ENCODE measurements at places on chromosomes 7 and 10.

- no peak for DNase-seq
Measured at GRCh38 chr10:60043561-60044241, 137.3 kb upstream of the CCDC6 start.

- DNase-seq: no peak
Measured at GRCh38 chr10:95988702-95989101, 54.7 kb upstream of the CCNJ start.

- no peak for DNase-seq
Measured at GRCh38 chr10:48557511-48558123, 47.3 kb downstream of the ARHGAP22 start.

GRCh38 chr7:85095366-85095765 is 91.5 kb downstream of the SEMA3D start:
- no peak for DNase-seq

DNA sequence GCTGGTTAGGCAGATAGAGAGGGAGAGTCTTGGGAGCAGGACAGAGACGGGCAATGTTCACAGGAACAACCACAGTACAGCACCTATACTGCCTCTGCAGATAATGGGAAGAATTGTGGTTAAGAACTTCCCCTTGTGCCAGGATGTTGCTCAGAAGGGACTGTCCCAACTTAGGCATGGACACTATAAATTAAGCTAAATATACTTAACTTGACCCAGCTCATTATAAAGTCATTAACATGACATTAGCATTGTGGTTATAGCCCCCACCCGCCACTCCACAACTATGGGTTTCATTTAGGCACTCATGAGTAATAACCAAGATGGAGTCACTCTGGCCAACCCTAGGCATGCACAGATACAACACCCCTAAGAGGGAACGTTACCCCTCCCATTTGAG is 310.9 kb upstream of the NRG3 start:
- DNase-seq: no peak

- no peak for DNase-seq
Measured at GRCh38 chr10:123972481-123973401, 81.1 kb upstream of the CPXM2 start.

DNA sequence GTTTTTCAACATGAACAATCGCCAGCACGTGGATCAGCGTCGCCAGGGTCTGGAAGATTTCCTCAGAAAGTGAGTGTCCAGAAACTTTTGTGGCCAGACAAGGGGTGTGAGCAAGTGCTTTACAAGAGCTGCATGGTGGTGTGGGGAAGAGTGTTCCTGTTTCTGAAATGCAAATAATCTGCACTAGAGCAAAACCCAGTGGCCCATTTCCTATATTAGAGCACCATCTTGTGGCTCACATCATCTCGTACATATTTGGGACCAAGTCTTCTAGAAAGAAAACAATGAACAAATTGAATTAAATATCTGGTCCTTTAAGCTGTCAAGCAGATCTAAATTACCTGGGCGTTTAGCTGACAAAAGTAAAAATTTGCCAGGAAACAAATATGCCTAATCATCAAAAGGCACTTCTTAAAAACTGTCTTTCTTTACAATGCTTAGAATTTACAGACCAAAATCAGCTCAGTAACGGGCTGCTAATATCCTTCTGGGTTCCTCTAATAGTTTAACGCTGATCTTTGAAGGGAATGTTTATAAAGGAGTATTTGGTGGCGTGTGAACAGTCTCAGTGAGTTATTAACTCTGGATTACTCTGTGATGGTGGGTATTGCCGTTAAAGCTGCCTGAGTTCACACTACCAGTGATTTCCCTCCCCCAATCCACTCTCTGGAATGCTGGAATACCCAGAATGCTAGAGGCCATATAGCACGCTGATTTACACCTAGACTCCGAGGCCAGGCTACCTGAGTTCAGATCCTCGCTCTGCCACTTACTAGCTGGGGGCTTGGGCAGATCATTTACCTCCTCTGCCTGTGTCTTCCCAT is 73.6 kb downstream of the SNX10 start:
- peak; percentile 65 for DNase-seq

DNA sequence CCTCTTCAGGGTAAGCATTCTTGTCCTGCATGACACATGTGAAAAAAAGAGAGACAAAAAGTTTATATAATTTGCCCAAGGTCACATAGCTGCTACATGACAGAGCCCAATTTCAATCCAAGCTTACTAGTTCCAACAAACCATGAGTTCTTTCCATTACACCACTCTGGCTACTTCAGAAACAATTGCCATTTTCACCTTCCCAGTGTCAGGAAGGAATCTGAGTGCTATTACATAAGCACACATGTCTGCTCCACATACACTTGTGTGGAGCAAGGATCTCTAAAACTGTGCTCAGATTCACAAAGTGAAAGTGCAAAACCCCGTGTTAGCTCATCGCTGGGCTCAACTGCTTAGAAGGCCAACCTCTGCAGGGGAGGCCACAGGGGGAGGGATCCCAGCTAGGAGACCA is 356.2 kb upstream of the NFE2L3 start:
- DNase-seq: no peak

- DNase-seq: no peak
Measured at GRCh38 chr7:130351791-130352090, 7.1 kb downstream of the CPA5 start.

DNA sequence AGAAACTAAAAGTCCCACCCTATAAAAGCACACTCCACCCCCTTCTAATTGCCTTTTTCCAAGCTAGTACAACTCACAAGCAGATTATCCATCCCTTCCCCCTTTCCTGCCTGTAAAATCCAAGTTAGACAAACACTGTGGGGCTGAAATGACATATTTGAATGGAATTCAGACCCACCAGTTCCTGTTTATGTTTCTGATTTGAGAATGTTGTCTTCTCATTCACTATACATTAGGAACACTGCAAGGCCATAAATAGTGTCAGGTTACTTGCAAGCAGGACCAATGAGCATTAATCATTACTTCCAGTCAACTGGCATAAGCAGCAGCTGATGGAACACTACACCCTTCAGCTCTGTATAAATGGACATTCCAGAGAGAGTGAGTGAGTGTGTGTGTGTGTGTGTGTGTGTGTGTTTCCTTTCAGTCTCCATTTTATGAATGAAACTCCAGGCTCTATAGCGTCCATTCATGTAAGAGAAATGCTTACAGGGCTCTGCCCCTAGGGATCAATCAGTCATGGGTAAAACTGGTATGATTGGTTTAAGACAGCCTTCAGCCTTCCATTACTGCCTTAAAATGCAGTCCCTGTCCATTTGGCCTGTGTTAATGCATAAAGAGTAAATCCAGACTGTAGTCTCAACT is 69.3 kb downstream of the ETV1 start:
- peak; percentile 79 for DNase-seq

- peak; percentile 14 for DNase-seq
Measured at GRCh38 chr7:38728145-38728544, 97.0 kb upstream of the AMPH start.

GRCh38 chr10:38600696-38601095 is 506.6 kb downstream of the ZNF37A start:
- no peak for DNase-seq

DNA sequence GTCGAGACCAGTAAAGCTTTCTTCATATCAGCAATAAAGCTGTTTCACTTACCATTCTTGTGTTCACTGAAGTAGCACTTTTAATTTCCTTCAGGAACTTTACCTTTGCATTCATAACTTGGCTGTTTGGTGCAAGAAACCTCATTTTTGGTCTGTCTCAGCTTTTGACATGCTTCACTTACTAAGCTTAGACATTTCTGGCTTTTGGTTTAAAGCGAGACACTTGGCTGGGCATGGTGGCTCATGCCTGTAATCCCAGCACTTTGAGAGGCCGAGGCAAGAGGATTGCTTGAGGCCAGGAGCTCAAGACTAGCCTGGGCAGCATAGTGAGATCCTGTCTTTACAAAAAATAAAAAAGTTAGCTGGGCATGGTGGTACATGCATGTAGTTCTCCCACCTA is 15.8 kb downstream of the PLEKHA1 start:
- DNase-seq: no peak

DNA sequence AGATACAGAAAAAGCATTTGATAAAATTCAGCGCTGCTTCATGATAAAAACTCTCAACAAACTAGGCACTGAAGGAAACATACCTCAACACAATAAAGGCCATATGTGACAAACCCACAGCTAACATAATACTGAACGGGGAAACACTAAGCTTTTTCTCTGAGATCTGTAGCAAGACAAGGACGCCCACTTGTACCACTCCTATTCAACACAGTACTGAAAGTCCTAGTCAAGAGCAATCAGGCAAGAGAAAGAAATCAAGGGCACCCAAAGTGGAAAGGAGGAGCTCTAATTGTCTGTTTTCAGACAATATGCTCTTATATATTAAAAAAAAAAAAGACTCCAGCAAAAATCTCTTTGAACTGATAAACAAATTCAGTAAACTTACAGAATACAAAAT is 13.3 kb downstream of the DIP2C start:
- no peak for DNase-seq
